Right forelimb (tissue), 1 donor: ENCODE measurements at places on chromosomes 2 and 18.

GRCh38 chr18:29104227-29104626 lies 927.3 kb upstream of the CDH2 start:
- DNase-seq: no peak

DNA sequence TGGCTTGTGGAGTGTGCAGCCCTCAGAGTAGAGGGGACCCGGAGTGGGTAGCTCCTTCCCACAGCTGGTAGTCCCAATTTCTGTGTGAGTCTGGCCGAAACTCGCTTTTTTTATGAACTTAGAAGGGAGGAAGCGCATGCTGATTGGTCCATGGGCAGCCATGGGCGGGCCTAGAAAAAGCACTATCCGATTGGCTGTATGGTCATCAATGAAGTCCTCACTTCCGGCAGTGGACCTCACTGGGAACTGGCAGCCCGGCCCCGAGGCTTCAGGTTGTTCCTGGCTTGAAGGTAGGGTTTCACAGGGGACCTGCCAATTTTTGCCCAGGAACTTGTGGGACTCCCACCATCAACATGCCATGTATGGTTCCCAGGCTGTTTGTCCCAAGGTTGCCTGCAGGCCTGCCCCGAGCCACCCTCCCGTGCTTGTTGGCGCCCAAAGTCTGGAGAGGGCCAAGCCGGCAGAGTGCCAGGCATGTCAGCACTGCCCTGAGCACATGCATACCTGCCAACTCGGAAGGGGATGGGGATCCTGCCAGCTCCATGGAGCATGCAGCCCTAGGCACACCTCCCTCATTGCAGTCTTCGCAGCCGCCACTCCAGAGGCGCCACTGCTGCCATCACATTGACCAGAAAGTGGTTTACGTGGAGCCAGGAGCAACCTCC lies 98.5 kb downstream of the ATP9B start:
- no peak for DNase-seq

- DNase-seq: no peak
These were observed 32.6 kb upstream of the KCMF1 start for GRCh38 chr2:84938194-84938879.

GRCh38 chr2:85669549-85669948 lies 1.6 kb upstream of the SFTPB start:
- no peak for DNase-seq

DNA sequence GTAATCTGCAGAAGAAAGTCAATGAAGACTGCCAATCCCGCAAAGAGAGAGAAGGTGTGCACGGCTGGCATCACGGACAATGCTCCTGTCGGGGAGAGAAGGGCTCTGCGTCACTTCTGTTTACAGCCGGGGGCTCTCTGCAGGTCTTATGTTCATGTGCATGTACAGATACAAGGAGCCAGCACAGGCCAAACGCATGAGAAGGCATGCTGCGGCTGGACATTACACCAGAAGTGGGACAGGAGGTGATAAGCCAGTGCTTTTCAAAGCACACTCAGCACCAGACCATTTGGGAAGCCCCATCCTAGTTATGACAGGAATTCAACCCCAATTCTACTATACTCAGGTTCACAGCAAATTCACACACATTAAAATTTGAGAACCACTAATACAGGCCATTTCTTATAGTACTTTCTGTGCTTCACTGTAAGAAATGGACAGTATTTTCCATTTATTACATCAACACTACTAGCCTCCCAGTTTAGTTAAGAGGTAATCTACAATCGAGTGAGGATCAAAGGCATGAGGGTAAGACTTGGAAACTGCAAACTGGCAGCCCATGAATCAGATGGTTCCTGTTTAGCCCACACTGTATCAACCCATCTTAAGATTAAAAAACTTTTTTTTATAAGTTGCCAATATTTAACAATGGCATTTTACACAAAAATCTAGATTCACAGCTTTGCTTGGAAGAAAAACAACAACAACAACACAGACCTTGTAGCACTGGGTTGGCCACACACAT lies 38.2 kb downstream of the RMC1 start:
- no peak for DNase-seq

DNA sequence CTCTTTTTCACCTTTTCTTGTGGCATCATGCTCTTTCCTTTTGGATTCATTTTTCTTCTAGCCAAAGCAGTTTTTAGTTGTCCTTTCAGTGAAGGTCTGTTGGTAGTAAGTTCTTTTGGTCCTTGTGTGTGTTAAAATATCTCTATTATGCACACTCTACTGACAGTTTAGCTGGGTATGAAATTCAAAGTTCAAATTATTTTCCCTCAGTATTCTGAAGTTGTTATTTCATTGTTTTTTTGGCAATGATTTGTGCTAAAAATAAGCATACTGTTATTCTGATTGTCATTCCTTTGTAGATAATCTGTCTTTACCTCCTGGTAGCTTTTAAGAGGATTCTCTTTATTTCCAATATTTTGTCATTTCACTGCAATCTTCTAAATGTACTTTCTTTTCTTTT lies 53.1 kb upstream of the COX7A2L start:
- DNase-seq: no peak

DNA sequence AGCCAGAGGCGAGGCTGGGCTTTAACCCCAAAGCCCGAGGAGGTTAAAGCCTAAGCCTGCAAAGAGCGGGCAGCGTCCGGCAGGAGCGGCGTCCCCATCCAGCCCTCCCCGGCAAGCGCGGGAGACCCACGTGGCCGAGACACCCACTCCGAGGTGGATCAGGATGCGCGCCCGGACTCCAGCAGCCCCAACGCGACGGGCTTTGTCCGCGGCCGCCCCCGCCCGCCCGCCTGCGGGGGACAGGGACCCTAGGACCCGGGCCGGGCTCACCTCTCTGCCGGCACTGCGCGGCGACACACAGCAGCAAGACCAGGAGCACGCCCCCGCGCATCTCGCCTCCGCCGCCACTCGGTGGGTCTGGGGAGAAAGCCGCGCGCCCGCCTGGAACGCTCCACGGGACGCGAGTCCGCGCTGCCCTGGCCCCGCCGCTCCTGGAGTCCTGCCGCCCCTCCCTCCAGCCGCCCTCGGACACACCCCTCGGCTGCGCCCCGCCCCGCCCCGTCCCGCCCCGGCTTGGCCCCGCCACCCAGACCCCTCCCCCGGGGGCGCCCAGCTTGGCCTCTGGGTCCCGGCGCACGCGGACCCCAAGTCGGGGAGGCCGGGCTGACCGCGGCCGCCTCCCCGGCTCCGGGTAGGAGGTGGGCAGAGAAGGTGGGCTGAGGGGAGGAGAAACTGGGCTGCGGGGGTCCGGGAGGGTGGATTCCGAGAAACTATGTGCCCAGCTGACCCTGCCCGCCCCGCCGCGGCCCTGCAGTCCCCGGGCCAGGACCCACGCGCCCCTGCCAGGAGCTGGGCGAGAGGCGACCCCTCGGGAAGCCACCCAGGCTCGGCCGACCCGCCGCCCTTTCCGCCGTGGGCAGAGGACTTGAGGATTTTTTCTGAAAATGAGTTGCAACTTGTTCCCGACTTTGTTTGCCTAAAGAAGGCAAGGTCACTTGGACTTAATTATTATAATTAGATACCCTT lies at the start of gene LAMA1:
Gene LAMA1 (minus strand): TSS at position 408 of the 966 bp plus-strand sequence. CDS start 77 bp downstream, at position 331.
- DNase-seq: peak; percentile 69

- DNase-seq: peak; percentile 61
These were observed 68.4 kb downstream of the POLR1A start for GRCh38 chr2:86037141-86037794.

DNA sequence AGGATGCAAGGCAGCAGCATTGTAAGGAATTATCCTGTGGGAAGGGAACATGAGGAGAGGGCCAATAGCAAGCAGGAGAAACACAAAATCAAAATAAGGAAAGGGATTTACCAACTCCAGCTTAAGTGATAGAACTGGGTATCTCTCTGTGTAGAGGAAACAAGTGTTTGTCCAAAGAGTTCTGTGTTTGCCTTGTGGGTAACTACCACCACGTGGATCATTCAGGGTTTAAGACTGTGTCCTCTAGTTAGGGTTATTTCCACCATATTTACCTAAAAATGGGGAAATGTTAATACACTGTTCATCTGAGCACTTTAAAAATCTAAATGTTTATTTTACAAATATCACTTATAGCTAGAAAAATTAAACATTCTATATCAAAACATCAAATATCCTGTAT lies 283.3 kb downstream of the EIPR1 start:
- no peak for DNase-seq

GRCh38 chr2:147416099-147416498 lies 428.7 kb upstream of the ACVR2A start:
- DNase-seq: no peak

DNA sequence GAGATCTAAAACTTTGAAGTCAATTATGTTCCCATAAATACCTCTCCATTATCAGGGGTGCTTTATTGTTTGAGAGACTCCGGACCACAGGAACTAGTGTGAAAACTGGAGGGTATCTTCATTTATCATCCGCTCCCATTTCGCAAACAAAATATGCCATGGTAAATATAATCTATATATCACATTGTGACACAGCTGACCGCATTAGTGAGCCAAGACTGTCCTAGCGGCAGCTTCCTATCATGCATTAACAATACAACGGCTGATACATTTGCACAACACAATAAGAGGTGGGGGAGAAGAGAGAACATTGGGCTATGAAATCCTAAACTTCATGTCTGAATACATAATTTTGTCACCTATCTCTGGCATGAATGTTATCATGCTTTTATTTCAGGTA lies 29.5 kb downstream of the BCL11A start:
- DNase-seq: no peak

DNA sequence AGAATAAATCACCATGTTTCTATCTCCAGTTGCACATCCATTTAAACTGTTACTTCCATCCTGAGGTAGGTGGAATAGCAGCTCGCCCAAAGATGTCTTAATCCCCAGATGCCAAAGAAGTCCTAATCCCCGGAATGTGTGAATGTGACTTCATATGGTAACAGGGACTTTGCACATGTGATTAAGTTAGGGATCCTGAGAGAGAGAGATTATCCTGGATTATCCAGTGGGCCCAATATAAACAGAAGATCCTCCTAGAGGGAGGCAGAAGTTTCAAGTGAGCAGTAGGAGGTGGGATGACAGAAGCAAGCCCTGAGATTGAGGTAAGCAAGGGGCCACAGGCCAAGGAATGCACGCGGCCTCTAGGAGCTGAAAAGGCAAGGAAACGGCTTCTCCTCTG lies 19.8 kb downstream of the CREG2 start:
- DNase-seq: no peak

- no peak for DNase-seq
These were observed 789.7 kb upstream of the SLC39A10 start for GRCh38 chr2:194867328-194867727.

DNA sequence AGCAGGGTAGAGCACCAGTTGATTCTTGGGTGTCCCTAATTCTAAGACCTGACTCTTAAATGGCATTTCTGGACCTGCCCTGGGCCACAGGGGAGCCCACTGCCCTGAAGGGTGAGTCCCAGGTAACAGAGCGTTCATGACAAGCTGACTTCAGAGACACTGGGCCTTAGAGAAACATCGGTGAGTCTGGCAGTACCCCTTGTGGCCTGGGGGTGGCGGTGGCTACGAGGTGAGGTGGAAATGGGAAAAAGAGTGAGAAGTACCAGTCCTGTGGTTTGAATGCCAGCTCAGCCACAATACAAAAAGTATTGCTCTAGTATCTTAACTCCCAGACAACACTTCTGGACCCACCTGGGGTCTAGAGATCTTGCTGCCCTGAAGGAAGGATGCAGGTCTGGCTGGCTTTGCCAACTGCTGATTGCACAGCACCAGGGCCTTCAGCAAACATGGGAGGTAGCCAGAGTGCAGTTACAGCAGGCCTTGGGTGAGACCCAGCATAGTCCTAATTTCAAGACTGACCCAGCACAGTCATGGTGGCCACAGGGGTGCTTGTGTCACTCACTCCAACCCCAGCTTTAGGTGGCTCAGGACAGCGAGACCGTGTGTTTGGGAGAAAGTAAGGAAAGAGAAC lies 44.5 kb downstream of the USP34 start:
- DNase-seq: no peak

- DNase-seq: no peak
These were observed 86.5 kb upstream of the HDAC4 start for GRCh38 chr2:239487272-239487671.

- no peak for DNase-seq
These were observed 68.5 kb upstream of the ZNF532 start for GRCh38 chr18:58796220-58796619.

GRCh38 chr18:66254121-66254520 lies 349.8 kb downstream of the CDH19 start:
- no peak for DNase-seq

DNA sequence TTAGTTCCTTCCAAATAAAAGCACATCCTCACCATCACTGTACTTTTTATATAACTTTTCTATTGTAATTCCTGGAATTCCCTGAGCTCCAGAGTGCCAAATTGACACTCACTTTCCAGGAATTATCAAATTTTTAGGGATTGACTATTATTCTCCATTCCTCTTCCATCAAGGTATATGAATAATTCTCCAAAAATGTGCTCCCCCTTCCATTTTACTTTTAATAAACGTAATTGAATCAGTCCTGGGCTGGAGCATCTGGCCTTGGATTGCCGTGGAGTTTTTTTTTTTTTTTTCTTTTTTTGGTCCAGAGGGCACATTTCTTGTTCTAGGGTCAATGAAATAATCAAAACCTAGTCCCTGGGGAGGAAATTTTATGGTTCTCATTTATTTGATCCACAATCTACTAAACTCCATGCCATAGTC lies 304.3 kb downstream of the CDCA7 start:
- DNase-seq: no peak

- DNase-seq: no peak
These were observed 56.5 kb upstream of the ATL2 start for GRCh38 chr2:38433607-38433975.

DNA sequence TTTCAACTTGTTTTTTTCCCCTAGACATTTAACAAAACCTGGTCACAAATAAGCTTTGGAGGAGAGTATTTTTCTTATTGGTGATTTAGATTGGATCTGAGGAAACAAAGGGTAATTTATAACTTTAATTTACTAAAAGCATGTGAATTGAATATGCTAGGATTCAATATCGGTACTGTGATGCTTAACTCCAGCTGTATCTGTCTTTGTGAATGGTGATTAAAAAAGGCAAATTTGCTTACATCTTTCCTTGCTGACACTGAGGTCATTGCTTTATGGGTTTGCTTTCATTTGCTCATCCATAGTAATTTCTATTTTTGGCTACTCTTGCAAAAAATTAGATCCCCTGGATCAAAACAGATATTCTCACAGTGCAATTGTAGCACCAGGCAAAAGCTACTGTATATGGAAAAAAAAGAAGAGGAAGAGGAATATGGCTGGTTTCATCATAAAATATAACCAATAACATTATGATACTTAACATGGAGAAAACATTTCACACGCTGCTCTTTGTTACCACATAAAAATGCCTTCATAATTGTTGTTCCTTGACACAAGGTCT lies 832.0 kb upstream of the ZEB2 start:
- no peak for DNase-seq

DNA sequence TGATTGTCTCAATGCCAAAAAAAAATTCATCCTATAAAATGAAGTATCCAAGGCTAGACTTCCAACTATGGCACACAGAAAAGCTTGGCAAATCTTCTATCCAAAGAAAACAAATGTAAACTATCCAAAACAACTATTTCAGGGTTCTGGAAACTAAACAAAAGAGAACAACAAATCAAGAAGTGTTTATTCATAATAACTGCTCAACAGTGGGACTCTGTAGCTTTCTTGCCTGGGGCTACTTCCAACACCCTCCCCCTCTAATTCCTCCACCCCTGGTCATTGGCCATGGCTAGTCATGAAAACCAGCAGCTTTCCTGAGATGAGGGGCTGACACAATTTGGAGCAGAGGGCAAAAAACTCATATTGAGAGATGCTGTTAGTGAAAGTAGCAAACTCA lies 107.0 kb downstream of the EXOC6B start:
- DNase-seq: no peak

- peak; percentile 36 for DNase-seq
These were observed 161.4 kb downstream of the PXDN start for GRCh38 chr2:1582891-1583341.

- DNase-seq: no peak
These were observed 540 bp upstream of the RAB10 start for GRCh38 chr2:26033270-26033817.

GRCh38 chr2:19349911-19350677 lies 8.3 kb downstream of the OSR1 start:
- peak; percentile 83 for DNase-seq
